GM19239 (cell line): ENCODE measurements at places on chromosomes 12 and 14.

GRCh38 chr14:96584907-96585671 is 82.9 kb downstream of the PAPOLA start:
- no peak for DNase-seq

DNA sequence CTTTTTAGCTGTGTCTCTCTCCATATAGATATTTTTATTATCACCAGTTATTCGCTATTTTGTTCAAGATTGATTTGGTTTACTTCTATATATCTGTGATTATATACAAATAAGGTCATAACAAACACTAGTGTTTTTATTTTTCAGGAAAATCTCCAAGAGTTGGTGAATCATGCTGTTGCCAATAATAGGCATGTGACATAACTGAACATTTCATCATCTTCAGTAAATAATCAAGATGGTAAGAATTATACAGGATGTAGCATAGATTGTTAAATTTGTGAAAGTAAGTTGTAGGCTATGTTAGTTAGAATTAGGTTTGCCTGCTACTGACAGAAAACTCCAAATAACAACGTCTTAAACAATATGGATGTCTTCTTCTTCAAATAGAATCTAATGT is 240.9 kb upstream of the PDE3A start:
- DNase-seq = no peak

DNA sequence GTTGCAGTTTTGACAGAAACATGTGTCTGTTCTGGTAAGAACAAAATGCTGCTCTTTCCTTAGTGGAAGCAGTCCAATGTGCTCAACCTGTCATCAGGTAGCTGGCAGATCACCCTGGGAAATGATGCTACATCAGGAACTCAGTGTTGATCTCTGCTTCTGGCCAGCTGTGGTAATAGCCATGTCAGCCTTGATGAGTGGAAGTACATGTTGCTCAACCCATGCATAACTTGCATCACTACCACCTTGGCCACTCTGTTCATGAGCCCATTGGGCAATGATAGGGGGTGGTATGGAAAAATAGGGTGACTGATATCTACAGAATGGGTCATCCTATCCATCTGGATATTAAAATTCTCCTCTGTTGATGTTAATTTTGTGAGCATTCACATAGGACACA is 411.0 kb downstream of the C12orf50 start:
- DNase-seq = no peak

- DNase-seq = no peak
Measured at GRCh38 chr12:86050010-86050409, 175.9 kb downstream of the NTS start.

- DNase-seq = no peak
Measured at GRCh38 chr12:3167636-3168035, 90.5 kb downstream of the TSPAN9 start.

GRCh38 chr12:40691913-40692764 is at the start of gene CNTN1:
Gene CNTN1 (plus strand): TSS chr12:40692439.
- no peak for DNase-seq

DNA sequence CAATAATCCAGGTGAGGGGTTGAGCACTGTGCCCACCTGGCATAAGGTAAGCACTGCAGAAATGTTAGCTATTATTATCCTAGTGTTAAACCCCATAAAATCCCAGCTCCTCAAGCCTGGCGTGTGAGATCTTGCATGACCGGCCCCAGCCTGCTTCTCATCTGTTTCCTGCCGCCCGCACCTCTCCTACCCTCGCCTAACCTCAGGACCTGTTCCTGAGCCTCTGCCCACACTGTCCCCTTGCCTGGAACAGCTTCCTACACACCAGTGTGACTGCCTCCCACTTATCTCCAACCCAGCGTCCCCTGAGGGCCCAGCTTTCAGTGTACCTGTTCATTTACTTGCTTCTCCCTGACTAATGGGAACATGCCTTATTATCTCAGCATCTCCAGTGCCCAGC is 24.7 kb downstream of the ISCA2 start:
- DNase-seq = no peak

DNA sequence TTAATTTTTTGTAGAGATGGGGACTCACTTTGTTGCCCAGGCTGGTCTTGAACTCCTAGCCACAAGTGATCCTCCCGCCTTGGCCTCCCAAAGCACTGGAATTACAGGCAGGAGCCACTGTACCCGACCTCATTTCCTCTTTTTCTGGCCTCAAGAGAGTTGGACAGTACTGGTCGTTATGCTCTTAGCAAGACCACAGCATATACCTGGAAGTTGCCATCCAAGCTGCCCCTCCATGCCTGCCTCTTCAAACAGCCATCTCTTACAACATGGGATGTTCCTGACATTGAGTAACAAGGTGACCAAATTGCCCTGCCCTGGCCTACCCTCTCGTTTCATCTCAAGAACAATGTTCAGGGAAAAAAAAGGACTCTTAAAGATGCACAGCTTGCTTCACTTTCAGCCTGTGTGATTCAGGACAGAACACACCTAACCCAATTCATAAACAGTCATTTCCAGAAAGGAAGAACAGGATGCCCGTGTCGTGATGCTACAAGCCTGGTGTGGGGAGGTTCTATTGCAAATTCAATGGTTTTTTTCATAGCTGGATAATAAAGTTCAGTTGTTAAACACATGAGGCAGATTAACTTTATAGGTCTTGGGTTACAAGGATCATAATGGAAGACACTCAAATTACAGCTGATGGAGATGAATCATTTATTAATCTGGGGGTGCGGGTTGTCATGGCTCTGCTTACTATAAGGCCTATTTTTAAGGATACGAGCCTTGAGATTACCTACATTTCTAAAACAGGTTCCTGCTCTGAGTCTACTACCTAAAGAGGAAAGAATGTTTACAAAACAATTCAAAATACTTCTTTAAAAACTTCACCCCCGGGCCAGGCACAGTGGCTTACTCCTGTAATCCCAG is 11.9 kb downstream of the GLTP start:
- DNase-seq = no peak

GRCh38 chr14:105420101-105420973 is 710 bp downstream of the MTA1 start:
- DNase-seq = peak; percentile 71

DNA sequence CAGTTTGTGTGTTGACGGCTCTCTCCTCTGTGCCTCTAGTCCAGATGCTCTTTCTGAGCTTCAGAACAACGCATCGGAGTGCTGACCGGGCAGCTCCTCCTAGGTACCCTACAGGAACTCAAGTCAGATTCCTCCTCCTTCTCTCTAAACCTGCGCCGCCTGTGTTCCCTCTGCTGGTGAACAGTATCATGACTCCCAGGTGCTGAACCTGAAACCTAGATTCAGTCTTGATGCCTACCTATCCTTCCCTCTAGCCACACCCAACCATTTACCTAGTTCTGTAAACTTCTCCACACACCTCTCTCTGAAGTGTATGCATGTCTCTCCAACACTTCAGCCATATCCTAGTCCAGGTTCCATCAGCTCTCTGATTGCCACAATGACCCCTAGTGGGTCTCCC is 112.7 kb downstream of the EFCAB11 start:
- DNase-seq = no peak

- DNase-seq = no peak
Measured at GRCh38 chr12:124940393-124941169, 26.1 kb upstream of the UBC start.

- no peak for DNase-seq
Measured at GRCh38 chr14:53495846-53496343, 342.8 kb upstream of the DDHD1 start.

DNA sequence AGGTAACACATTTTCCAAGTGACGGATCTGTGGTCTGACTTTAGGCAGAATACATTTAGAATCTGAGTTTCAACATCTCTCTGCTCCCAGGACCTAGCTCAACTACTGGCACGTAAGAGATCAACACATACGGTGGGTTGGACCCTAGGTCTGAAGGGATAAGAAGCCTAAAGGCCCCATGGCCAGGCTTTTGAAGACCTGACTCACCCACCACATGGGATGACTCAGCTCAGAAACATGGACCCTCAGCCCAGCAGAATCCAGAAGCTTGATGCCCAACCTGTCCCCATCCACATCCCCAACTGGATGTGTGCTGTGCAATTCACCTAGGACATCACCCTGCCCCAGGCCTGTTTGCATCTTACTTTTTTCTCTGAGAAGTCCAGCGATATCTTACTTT is 770.2 kb downstream of the BCL11B start:
- DNase-seq = no peak

- no peak for DNase-seq
Measured at GRCh38 chr14:96843137-96843536, 46.0 kb downstream of the VRK1 start.

- DNase-seq = no peak
Measured at GRCh38 chr14:68951035-68951797, 27.9 kb downstream of the ACTN1 start.

- DNase-seq = no peak
Measured at GRCh38 chr14:31476131-31476866, 11.5 kb downstream of the GPR33 start.

DNA sequence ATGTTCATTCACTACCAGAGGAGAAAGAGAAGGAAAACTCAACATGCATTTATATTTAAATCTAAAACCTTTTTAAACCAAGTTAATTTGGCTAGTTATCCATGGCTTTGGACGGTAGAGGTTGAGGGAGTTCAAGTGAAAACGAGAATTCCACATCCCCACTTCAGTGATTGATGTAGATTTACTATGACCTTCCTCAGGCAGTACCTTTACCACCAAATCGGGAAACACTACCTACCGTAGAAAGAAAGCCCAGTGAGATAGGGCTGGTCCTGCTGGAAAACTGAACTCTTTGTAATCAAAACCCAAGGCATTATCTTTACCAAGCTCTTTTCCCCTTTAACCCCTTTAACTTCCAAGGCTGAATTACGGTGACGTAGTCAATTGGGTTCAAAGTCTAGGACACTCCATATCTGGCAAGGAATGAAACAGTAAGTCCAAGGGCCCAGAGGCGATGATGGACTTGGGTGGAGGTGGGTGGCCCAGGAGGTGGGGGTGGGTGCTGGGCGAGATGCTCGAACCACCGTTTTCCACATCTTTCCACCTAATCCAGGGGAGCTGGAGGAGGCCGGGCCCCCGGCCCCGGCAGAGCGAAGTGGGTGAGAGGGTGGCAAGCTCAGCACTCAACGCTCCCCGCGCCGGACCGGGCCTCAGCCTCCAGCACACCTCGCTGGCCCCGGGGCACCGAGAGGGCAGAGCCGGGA is 618 bp downstream of the SEC23A start:
- DNase-seq = no peak

DNA sequence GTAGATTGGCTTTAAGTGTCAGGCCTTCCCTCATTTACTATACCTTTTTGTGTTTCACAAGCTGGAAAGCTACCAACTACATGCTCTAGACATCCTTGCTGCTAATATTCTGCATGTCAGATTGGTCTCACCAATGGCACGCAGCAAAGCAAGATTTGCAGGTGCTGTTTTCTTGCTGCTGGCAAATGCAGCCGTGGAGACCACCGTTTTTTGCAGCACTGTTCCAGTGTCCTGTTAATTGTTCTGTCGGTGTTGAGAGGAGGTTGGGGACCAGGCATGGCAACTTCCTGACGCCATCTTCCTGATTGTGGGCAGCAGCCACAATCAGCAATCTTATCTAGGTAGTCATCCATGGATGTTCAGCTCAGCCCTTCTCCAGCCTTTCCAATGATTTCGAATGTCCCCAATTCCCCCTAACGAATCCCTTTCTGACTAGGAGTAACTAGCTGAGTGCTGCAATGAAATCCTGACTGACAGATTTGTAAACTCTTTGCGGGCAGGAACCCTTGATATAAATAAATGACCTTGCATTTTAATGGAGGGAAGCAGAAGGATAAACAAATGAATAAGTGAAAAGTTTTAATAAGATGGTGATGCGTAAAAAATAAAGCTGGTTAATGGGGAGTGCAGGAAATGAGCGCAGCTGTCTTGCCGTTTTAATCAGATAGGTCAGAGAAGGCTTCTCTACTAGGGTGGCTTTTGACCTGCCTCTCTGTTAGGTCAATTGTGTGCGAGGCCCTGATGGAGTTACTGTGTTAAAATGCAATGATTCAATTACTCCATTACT is 574 bp upstream of the CRADD start:
- no peak for DNase-seq

GRCh38 chr12:51077930-51078329 is 5.5 kb downstream of the CSRNP2 start:
- no peak for DNase-seq

GRCh38 chr12:116922194-116922897 is 11.6 kb downstream of the FBXW8 start:
- DNase-seq = no peak

GRCh38 chr12:101375573-101375972 is 32.0 kb downstream of the ARL1 start:
- no peak for DNase-seq

GRCh38 chr14:23365036-23365731 is at the start of gene EFS:
Gene EFS (minus strand): TSS chr14:23365172. CDS start chr14:23365025, 147 bp downstream.
- no peak for DNase-seq

DNA sequence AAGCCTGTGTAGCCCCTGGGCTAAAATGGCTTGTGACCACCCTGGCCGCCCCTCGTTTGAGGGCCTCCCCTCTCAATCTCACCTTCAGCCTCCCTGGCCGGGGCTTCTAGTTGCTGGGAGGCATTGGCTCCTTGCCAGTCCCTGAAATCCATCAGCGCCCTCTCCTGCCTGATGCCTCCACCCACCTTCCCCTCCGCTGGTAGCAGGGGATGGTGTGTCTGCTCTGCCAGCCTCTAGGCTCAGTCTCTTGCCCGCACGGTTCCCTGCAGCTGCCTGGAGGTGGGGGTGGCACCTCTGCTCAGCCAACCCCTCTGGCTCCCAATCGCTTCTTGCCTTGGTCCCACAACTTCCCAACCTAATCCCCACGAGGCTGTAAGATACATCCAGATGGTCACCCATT is 167.9 kb downstream of the PHETA1 start:
- DNase-seq = no peak

DNA sequence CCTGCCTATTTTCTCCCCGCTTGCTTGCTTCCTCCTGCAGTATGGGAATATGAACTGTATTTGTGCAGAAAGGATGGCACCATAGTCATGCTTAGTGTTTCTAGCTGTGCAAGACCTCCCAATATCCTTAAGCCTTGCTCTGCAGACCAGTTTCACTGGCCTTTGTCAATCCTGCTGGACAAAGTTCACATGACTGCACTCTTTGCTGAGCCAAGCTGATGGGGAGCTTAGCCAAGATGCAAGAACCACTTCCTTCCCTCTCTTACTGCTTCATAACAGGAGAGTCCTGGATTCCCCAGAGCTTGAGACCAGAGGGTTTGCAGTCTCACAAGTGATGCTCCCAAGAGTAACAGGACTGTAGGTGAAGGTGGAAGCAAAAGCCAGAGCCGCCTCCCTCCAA is 3.8 kb downstream of the ASIC1 start:
- DNase-seq = no peak

DNA sequence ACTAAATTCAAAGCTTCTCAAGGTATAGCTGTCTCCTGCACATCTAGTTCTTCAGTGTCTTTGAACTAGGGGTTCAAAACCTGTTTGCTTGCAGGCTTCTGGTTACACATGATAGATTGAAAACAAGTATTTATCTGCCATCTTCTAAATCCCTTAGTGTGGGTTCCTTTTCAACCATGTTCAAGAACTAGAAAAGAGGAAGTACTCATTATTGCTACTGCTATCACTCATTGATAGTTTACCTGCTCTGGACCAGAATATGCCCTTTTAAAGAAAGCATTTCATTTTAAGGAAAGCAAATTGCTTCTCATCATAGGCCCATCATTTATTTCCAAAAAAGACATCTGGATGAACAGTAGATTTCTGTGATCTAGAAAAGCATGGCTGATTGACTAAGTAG is 37.1 kb upstream of the VSX2 start:
- DNase-seq = no peak

- DNase-seq = no peak
Measured at GRCh38 chr12:23847857-23848256, 101.6 kb downstream of the SOX5 start.
